ENCODE measurements at places on chromosomes 1 and 21.

GRCh38 chr21:46634427-46634826 is 1.0 kb upstream of the PRMT2 start:
- no peak for DNase-seq

- DNase-seq, result no peak
These were observed 1.4 kb upstream of the C1QC start for GRCh38 chr1:22641906-22642636.

DNA sequence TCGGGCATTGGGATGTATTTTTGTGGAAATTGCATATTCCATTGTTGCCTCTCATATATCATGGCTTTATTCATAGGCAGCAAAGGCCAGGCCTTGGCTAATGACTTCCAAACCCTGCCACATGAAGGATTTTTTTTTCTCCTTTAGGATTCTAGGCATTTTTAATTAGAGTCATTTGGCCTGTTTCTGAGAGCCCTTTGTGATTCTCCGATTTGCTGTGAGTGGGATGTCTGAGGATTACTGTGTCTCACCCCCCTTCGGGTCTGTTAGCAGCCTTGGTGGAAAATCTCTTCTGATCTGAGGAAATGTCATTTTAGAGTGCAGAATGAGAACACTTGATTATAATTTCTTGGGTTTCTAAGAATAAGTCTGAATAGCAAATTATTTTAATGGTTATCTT is 253.5 kb downstream of the NTNG1 start:
- DNase-seq, result no peak

- DNase-seq, result no peak
These were observed 3.5 kb downstream of the NAV1 start for GRCh38 chr1:201542309-201543035.

DNA sequence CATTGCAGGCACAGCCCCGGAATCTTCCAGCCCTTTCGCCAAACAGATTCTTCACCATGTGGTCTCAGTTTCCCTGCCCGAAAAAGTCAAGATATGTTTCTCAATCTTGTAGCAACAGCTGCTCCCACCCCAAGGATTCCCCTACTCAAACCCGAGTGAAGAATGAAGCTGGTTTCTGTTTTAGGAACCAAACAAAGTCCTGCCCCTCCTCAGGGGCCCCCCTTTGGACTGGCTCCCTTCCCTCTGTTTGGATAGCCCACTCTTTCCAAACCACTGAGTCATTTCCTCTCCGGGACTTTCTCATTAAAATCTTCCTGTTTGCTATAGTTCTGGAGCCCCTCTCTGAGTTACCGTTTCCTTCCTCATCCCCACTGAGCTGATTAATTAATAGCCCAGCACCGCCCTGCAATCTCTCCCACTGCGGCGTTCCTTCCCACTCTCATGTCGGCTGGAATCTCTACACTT is 100.9 kb downstream of the TSEN15 start:
- DNase-seq, result no peak

DNA sequence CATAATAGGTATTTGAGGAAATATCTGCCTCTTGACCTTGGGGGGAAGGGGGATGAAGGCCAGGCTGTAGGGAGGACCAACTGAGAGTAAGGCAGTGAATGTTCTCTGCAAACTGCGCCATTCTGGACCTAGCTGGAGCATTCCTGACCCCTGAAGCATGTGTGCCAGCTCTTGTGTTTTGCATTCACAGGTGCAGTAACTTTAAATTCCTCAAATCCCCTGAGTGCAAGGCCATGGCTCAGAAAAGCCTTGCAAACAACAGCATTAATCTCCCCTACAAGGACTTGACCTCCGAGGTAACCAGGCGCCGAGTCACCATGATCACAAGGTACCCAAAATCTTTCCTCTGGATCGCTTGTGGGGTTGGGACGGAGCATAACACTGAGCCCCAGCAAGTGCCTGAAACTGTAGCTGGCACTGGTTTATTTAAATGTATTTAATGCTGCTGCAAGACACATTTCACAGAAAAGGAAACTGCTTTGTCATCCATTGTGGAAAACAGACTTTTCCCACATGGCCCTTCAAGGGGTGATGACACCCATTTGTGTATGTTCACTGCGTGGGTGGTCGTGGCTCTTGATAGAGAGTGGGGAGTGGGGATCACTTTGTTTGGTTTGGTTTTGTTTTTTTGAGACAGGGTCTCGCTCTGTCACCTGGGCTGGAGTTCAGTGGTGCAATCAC is 1.7 kb downstream of the MYOCOS start:
- DNase-seq, result no peak

- DNase-seq, result no peak
These were observed 37.6 kb downstream of the ZYG11A start for GRCh38 chr1:52880206-52880605.

DNA sequence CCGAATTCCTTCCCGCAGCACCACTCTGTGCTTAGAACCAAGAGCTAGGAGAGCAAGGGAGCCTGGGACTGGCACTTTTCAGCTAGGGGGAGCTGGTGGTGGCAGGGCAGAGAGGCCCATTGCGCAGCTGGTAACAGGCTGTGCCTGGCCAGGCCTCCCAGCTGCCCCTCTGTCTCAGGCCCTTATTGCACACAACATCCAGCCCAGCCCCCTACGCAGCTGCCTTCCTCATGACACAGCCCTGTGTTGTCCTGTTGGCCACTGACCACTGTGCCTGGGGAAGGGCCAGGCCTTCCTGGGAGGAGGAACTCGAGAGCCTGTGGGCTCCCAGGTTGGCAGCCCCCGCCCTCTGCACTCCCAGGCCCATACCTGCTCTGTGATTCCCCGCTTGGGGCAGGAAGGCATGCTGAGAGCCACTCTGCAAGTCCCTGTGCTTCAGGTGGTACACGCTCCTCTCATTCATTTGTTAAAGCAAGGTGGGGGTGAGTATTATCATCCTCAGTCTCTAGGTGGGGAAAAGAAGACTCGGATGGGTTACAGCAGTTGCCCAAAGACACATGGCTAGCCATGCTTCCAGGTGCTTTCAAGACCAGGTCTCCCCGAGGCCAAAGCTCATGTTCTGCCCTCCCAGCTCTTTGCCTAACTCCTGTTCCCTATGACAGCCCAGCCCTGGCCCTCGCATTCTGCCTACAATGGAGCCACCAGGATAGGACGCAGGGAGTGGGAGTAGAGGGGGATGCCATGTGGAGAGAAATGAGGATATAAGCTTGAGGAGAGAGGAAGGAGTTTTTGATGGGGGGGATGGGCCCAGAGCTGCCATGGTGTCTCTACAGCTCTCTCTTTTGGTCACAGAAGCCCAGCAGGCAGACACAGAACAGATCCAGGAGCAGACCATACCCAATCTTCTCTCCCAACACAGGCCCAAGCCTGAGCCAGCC is 81.8 kb downstream of the TMEM53 start:
- DNase-seq, result no peak

GRCh38 chr1:217897100-217897499 is 266.0 kb downstream of the SPATA17 start:
- DNase-seq, result no peak

GRCh38 chr1:93874025-93874651 is 4.9 kb downstream of the DNTTIP2 start:
- no peak for DNase-seq

- no peak for DNase-seq
These were observed 4.0 kb downstream of the CAPN2 start for GRCh38 chr1:223716302-223716862.

DNA sequence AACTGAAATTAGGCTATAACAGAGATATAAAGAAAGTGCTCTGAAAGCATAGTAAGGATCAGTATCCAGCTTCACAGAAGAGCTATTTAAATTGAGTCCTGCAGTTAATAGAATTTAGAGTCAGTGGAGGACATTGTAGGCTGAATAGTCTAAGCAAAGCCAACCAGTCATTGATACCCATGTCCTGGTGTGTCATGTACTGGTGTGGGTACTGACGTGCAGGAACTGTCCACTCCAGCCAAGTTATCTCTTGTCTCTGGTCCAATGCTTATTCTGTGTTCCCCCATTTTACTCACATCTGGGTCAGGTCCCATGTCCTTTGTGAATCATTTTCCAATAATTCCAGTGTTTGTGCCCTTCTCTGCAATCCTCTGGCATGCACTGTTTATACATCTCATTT is 90.0 kb downstream of the MACF1 start:
- DNase-seq, result no peak

DNA sequence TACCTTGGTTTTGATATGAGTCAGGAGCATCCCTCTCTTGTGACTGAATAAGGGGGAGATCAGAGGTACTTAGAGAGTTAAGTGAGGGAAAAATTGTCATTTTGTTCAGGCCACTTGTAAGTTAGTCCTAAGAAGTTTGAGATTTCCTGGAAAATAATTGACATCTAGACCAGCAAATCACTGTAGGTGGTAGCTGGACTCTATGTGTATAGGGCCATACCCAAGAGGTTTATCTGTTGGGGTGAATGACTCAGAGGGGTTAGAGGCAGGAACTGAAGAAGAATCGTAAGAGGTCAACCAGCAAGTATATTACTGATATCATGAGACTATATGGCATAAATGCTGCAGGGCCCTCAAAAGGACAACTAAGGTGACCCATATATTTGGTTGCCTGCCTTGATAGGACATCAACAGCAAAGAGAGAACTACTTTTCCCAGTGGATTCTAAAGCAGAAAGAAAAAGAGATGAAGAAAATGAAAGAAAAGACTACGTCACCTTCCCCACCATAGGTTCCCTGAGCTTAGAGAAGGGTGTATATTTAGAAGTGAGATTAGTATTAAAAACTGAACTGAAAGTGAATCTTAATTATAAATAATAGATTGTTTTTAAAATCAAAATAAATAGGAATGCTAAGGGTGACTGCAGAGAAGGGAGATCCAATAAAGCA is 8.0 kb upstream of the RNPC3 start:
- no peak for DNase-seq

- no peak for DNase-seq
These were observed 27.1 kb upstream of the RERE start for GRCh38 chr1:8844501-8845006.

- DNase-seq, result no peak
These were observed 18.5 kb upstream of the S100A7 start for GRCh38 chr1:153478692-153479618.

GRCh38 chr1:181676269-181676668 is 193.0 kb downstream of the CACNA1E start:
- DNase-seq, result no peak

DNA sequence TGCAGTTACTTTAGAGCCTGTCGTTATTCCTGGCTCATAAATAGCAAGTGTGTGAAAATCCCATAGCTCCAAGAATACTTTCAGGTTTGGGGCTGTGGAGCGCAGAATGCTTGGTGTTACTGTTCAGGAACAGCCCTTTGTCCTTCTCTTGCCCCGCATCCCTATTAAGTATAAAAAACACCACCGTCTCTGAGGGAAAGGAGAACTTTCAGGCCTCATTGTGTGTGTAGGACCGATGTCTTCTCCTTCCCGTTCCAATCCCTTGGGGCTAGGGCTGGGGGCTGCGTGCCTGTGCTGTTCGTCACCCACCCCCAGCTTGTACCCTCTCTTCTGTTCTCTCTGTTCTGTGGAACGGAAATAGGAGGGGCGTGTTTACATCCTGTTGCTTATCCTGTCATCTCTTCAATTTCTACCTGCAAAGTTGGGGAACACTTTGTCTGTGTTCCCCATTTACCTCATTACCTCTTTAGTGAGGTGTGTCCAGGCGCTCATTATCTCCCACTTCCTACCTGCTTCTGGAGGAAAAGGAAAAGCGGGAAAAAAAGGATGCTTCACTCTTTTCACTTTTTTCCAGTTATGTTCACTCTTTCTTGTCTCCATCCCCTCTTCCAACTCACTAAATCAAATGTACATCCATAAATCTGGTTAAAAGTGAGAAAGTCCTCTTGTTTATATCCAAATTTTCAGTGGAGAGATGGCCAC is 788 bp upstream of the TXNIP start:
- DNase-seq, result no peak

- no peak for DNase-seq
These were observed 29.9 kb downstream of the CHML start for GRCh38 chr1:241610056-241610815.

DNA sequence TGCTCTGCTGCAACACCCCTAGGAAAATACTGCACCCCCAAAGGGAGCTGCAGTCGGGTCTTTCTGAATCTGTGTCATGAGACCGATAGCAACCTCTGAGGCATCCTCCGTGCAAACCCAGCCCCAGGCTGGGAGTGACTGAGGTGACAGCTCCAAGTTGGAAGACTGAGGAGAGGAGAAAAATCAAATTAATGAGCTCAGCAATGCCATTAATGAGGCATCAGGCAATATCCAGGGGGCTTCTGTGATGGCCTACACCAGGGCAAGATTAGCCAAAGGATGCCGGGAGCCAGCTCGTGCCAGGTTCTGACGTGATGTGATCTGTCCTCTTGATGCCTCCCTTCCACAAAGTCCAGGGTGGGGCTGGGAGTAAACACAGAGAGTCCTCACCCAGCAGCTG is 30.8 kb upstream of the PSMB2 start:
- no peak for DNase-seq

DNA sequence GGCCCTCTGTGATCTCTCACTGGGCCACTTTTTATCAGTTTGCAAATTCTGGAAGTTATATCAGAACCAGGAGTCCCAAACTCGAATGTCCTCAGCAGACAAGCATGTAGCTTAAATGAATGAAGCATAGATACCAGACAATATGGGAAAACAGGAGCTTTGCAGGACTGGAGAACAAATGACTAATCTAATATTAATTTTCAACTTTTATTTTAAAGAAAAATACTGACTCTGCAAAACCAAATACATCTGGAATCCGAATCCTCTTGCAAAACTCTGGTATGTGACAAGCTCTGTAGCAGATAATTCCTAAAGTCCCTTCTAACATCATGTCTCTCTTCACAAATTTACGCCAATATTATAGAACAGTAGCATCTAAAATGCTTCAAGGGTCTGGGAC is 427.4 kb downstream of the TTLL7 start:
- DNase-seq, result no peak

GRCh38 chr1:114745291-114745690 is 12.5 kb downstream of the CSDE1 start:
- no peak for DNase-seq

DNA sequence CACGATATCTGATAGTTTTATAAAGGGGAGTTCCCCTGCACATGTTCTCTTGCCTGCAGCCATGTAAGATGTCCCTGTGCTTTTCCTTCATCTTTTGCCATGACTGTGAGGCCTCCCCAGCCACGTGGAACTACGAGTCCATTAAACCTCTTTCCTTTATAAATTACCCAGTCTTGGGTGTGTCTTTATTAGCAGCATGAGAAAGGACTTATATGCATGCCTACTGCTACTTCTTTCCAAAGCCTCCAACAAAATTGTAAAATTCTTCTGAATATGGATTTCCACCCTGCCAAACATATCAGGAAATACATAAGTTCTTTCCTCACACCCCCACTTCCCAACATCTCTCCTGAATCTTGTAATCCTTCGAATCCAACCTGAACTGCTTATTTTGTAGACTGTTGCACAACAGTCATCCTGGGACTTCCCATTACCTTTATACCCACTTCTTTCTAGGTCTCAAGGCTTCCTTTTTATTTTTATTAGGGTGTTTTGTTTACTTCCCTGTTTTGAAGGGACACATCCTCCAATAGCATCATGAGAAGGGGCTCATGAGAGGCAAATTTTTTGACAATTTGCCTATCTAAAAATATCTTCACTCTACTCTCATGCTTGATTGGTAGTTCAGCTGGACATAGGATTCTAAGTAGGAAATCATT is 67.5 kb upstream of the MUTYH start:
- no peak for DNase-seq

- no peak for DNase-seq
These were observed 55.5 kb upstream of the BACH1 start for GRCh38 chr21:29243188-29243587.
